Hindlimb muscle (tissue), 1 donor: ENCODE measurements at places on chromosomes 16 and 17. TPM values are rescaled to one million over a fixed set of nuclear protein-coding genes. Genes with fewer than 3 reads are reported as not detected.

DNA sequence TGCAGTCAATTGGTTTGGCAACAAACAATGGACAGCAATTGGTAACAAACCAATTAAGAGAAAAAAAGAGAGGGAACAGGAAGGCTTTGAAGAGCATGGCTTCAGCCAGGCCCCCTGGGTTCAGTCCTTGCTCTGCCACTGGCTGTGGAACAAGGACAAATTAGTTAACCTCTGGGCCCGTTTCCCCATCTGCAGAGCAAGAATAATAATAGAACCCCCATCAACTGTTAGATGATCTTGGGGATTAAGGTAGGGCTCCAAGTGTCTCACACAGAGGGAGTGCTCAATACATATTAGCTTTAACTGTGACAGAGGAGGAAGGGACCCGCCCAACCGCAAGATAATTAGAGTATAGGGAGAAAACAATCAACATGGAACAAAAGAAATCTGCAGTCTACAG lies 55.2 kb downstream of the PECAM1 start:
- no peak for DNase-seq

GRCh38 chr16:88731699-88732098 lies 25.4 kb downstream of the CTU2 start:
- DNase-seq = no peak

- DNase-seq = no peak
Observed at GRCh38 chr16:85635545-85636140, 22.5 kb downstream of the GSE1 start.

Gene MT1M
- 1.9 TPM for polyA plus RNA-seq

Gene C16orf89
- polyA plus RNA-seq = 1.3 TPM
